ENCODE measurements at places on chromosomes 2 and 18.

- no peak for DNase-seq
Observed at GRCh38 chr2:6896930-6897759, 19.6 kb downstream of the RSAD2 start.

DNA sequence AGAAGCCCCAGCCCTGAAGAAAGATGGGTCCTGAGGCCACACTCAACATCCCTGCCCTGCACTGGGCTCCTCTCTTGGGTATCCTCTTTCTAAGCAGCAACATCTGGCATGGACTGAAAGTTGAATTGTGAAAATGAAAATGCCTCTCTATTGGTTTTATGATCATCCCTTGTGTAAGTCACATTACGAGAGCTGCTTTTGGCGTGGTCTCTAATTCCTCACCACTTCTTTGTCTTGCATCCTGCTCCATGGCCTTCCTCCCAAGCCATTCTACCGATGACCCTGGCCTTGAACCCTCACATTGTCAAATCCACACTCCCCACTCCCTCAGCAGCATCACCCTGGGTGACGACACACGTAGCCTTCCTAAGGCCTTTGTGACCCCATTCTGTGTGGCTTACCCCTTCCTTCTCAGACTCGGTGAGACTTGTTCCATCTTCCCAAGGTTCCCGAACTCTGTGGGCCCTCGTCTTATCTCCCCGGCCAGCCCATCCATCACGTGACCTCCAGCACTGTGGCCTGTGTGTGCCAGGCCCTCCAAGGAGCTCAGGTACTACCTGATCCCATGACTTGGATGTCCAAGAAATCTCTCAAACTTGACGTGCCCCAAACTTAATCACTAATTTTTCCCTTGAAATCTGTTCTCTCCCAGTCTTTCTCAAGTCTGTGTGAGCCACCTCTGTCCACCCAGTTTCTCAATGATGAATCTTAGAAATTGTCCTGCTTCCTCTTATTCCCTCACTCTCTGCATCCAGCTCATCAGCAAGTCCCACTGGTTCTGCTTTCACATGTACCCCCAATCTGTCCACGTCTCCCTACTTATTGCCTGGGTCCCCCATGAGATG, 194.7 kb upstream of the HS6ST1 start:
- no peak for DNase-seq

DNA sequence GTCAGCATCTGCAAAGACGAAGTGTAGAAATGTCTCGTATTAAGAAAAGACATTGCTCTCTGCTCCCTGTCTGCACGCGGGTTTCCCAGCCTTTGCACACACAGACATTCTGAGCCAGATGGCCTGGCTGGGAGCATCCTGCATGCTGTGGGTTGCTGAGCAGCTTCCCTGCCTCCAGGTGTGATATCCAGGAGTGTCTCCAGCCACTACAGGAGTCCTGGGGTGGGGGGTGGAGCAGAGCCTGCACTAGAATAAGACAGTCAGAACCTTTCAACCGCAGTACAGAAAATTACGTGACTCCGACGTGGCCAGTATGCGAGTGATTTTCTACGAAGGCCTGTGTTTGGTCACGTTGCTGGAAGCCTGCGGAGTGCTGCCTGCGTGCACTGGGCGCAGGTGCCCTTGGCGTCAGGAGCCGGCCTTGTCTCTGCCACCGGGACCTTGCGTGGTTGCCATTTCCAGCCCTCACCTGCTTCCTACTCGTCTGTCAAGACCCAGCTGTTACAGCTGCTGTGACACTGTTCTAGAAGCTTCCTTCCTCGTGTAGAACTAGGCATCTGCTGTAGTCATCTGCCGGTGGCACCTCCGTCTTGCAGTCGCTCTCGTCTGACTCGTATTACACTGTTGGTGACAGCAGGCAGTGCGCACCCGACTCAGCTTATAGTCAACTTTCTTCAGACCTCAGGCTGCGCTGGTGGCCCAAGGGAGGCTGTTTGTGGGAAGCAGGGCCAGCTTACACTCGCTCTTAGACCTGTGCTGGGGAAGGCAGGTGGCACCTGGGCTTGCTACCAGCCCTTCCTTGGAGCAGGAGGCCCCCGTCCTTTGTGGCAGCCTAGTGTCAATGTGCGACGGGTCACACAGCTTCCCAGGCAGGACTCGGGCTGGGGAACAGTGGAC, 11.2 kb downstream of the CTDP1 start:
- no peak for DNase-seq

- DNase-seq = peak; percentile 28
Observed at GRCh38 chr2:54599914-54600313, 123.5 kb upstream of the EML6 start.

- no peak for DNase-seq
Observed at GRCh38 chr18:70416496-70416895, 127.7 kb downstream of the SOCS6 start.

GRCh38 chr2:61023670-61024069, 5.6 kb upstream of the PUS10 start:
- no peak for DNase-seq

GRCh38 chr2:45714679-45715078, 63.2 kb downstream of the PRKCE start:
- no peak for DNase-seq

DNA sequence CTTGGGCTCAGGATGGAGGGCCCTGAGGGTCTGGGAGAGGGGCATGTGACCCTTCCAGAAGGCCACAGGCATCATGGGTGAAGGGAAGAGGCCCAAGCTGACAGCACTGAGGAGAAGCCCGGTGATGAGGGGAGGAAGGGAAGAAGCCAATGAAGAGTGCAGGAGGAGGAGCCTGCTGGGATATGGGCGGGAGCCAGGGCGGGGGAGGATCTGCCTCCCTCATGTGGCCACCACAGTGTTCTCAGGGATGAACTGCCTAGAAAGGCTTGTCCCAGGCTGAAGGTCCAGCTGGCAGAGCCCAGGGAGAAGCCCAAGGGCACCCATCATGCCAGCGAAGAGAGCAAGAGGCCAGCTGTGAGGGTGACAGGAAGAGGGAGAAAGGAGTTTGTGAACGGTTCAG, 24.6 kb upstream of the PLB1 start:
- no peak for DNase-seq

DNA sequence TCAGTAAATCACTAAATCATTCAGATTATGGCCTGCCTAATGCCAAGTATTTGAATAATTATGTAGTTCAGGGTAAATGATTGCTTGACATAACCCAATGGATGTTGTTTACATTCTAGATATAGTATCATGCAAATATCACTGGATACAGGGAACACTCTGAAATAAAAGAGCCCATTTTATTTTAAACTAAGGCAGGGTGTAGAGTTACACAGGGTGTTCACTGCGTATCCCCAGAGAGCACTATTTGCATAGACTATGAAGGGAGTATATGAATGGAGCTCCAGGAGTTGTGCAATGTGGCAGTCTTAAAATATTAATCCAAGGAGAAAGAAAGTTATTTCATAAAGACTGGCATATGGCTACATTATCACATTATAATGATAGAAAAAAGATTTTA, 701.1 kb upstream of the KLHL29 start:
- no peak for DNase-seq

- DNase-seq = peak; percentile 48
Observed at GRCh38 chr2:130336877-130337734, 5.6 kb upstream of the IMP4 start.

- DNase-seq = no peak
Observed at GRCh38 chr2:18701981-18702380, 112.6 kb upstream of the NT5C1B start.

GRCh38 chr2:101038455-101039255, 36.6 kb downstream of the RPL31 start:
- DNase-seq = no peak

DNA sequence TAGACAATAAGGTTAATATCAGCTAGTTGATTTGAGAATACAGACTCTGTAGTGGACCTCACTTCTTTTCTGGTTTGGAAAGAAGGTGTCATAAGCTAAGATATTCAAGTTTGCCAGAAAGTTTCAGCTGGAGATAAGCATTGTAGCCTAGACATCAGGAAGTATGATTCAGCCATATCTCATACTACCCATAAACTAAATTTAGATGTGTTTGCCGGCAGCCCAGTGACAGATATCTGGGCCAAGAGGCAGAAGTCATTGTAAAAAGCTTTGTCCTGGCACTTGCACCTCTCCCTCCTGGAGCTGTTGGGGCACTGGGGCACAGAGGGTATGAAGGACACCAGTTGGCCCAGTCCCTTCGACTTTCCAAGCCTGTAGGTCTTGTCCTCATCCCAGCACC, 128.0 kb downstream of the EPHA4 start:
- DNase-seq = no peak
